ENCODE measurements at places on chromosomes 5 and 9.

GRCh38 chr9:104682642-104683041, 11.7 kb upstream of the OR13D1 start:
- ATAC-seq, result peak; percentile 42

- ATAC-seq, result no peak
Observed at GRCh38 chr9:77673941-77674791, 26.0 kb upstream of the GNA14 start.

- no peak for ATAC-seq
Observed at GRCh38 chr5:69167929-69168328, 979 bp downstream of the CCNB1 start.

GRCh38 chr5:4082966-4083564, 487.4 kb downstream of the IRX1 start:
- no peak for ATAC-seq

GRCh38 chr9:34675869-34676268, 13.4 kb upstream of the CCL27 start:
- no peak for ATAC-seq

GRCh38 chr9:36031774-36032555, 4.7 kb upstream of the RECK start:
- no peak for ATAC-seq

GRCh38 chr5:110903966-110904365, 165.2 kb downstream of the SLC25A46 start:
- ATAC-seq, result no peak

DNA sequence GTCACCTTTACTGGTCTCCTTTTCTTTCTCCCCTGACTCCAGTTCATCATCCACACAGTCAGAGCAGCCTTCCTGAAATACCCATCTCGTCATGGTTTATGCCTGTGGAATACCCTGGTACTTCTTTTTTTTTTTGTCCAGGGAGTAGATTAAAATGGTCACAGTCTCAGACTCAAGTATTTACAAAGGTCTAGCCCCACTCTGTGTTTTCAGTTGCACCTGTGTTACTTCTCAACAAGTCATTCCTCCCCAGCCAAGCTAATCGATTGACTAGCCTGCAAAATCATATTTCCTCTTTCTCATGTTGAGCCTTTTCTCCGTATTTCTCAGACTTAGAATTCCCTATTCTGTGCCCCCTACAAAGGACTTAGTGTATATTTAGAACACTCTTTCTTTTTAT, 155.2 kb upstream of the KCNN2 start:
- no peak for ATAC-seq

- no peak for ATAC-seq
Observed at GRCh38 chr5:97192580-97193354, 9.7 kb upstream of the RIOK2 start.

DNA sequence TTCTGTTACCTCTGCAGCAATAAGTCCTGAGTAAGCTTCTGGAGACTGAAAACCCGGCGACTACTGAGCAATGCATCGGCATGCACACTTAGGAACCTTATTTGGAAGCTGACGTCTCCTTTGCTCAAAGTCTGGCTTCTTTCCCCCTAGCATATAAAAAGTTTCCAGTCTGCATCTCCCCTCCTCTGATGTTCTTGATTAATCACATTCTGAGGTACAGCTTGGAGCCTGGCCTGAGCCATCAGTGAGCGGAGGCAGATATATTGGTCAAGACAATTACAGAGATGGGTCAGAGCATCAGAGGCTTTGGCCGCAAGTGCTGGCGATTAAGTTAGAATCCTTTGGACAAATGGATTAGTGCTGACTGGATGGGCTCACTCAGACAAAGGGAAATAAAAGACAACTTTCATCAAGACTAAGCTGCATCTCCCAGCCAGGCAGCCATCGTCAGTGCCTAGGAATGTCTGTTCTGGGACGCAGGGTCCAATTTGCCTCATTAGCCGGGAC, 140.7 kb downstream of the MTX3 start:
- no peak for ATAC-seq

- ATAC-seq, result peak; percentile 95
Observed at GRCh38 chr9:127555840-127556820, 55.9 kb upstream of the STXBP1 start.

DNA sequence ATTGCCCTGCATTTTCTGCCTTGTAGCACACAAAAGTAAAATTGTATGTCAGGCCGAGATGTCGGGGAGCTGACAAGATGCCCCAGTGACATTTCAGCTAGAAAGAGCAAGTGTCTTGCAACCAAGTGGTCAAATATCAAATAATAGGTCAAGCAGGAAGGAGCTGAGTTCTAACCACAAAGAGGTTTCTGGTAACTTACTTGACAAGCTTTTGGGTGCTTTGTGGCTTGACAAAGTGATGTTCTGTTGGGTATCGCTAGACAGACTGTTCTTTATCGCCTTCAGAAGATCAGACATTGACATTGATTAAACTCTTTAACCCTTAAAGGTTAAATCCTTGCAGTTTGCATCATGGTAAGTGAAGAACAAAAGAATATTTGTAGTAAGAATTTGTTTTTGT, 419.9 kb downstream of the CCDC171 start:
- no peak for ATAC-seq

DNA sequence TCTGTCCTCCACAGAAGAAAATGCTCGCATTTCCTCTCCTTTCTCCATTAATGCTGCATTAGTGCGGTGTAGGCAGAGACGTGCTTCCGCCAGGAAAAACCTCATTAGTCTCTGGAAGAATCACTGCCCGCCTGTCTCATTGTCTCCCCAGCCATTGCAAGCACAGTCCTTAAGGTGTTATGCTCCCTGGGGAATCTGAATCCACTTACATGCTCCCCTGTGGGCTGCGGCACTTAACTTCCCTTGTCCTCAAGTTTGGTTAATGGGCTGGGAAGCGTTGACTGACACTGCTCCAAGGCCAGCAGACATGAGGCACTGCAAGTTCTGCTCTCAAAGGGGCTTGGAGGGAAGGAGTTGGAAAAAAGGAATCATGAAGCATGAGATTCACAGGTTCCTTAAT, 41.6 kb downstream of the TARS1 start:
- no peak for ATAC-seq

- no peak for ATAC-seq
Observed at GRCh38 chr5:137705106-137705505, 30.8 kb downstream of the KLHL3 start.

- no peak for ATAC-seq
Observed at GRCh38 chr5:142813220-142813619, 43.0 kb downstream of the ARHGAP26 start.

GRCh38 chr5:98103807-98104206, 669.7 kb upstream of the RGMB start:
- ATAC-seq, result no peak

Measured in activated T-helper 17 cell treated with anti-CD3 and anti-CD28 coated beads, Interleukin-2, amount 50 U/mL, for 72 hours (primary cell).